NCI-H345 (cell line): ENCODE measurements at places on chromosomes 3 and 15.

DNA sequence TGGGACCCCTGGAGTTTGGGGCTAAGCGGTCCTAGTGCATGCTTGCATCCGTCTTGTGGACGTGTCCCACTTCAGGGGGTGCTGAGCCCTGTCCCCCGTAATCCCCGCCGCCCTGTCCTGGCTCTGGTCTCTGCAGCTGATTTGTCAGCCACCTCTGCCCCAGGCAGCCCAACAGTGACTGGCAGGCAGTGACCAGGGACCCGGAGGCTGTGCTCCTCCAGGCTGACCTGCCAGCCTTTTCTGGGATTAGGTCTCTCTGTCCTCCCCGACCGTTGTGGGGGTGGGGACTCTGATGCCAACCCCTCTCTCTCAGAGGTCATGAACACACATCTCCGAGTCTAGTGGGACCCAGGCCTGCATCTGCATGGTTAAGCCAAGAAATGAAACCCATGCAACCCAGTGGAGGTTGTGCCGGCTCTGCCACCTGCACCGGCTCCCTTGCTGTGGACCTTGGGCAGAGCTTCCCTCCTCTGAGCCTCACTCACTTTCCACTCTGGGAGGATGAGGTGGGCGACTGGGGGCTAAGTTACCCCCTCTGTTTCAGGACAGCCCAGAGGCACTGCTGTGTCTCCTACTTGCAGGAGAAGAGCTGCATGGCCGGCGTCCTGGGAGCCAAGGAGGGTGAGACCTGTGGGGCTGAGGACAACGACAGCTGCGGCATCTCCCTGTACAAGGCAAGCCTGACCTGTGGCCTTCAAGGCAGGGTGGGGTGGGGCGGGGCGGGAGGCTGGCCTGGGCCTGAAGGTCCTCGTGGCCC, 60.2 kb downstream of the FBLN2 start:
- DNase-seq, result no peak

GRCh38 chr3:119352863-119353527, 58.8 kb downstream of the ARHGAP31 start:
- DNase-seq, result no peak

DNA sequence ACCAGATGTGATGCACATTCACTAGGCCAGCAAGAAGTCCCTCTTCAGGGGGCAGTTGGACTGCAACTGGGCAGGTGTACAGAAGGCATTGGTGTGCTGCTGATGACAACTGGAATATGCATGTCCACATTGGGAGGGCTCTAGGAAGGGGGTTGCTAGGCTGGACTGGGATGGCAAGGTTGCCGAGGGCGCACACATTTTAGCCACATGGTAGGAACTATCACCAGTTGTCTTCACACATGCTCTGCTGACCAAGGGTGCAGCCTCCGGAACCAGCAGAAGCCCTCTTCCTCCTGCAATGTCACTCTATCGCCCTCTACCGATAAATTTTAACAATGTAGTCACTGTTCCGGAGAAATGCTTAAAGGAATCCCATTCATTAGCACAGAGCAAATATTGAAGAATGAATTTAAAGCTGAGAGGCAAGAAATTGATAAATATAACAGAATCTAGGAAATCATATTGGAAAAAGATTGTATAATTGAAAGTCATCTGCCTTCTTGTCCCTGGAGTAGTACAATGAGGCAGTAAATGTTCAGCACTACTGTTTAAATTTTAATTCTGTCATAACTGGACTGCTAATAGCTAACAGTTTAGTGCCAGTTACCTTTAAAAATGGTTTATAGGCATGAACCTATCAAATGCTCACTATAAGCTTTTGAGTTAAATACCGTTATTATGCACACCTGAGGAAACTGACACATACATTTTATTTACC, 22.6 kb upstream of the LYSMD4 start:
- peak; percentile 59 for DNase-seq

GRCh38 chr3:62145086-62145757, 228.1 kb downstream of the FEZF2 start:
- DNase-seq, result no peak

DNA sequence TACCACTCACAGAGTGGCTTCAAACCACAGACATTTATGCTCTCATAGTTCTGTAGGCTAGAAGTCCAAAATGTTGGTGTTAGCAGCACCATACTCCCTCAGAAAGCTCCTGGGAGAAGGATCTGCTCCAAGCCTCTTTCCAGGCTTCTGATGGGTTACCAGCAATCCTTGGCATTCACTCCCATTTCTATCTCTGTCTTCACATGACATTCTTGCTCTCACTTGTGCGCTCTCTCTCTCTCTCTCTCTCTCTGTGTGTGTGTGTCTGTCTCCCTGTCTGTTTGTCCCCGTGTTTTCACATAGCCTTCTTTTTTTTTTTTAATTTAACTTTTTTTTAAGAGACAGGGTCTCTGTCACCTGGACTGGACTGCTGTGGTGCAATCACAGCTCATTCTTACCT, 26.3 kb downstream of the CDAN1 start:
- DNase-seq, result no peak

- peak; percentile 67 for DNase-seq
Observed at GRCh38 chr15:62389885-62390790, 225.1 kb upstream of the C2CD4B start.

DNA sequence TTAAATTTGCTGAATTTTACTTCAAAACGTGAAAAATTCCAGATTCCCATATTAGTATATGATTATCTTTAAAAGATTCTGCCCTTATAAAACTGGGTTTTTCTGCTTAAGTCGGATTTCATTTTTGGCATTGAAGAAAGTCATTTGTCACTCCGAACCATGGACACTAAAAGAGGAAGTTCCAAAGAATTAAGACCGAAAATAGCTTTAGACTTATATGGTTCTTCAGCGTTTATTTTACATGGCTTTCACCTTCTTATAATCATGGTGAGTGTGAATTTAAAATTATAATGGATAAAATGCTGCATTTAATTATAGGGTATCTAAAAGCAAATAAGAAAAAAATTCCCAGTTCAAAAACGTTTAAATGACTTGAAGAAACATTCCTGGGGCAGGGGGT, 1.0 kb downstream of the C3orf38 start:
- no peak for DNase-seq
